ENCODE measurements at places on chromosomes 13 and 19.
A peak's percentile ranks its signal among the peaks of the same experiment; 100 is the strongest.

DNA sequence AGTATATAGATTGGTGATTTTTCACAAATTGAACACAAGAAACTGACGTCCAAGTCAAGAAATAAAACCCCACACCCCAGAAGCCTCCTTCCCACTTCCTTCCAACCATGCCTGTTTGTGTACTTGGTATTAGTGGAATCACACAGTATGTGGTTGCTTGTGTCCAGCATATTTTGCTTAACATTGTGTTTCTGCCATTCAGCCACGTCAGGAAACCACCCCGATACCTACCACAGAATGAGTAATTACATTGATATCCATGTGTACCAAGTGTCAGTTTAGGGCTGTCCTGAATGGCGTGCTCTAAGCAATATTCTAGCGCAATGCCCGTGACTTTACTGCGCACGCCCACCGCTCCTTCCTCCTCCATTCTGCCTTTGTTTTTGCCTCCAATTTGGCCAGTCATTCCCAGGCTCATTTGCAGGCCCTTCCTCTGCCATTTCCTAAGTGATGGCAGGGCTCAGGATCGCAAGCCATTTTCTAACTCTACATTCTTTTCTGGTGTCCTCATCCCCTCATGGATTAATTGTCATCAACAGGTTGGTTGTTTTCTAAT, 25.9 kb upstream of the MPHOSPH8 start:
- DNase-seq = no peak
- peaks cover 9% of the 10 kb centered on the region for H3K27me3 ChIP-seq
- peaks cover 2% of the 10 kb centered on the region for H3K36me3 ChIP-seq
- H3K4me3 ChIP-seq = no peak overlapping the region
- no peaks in the 10 kb centered on the region for H3K4me1 ChIP-seq
- no peak overlapping the region for H3K27ac ChIP-seq

DNA sequence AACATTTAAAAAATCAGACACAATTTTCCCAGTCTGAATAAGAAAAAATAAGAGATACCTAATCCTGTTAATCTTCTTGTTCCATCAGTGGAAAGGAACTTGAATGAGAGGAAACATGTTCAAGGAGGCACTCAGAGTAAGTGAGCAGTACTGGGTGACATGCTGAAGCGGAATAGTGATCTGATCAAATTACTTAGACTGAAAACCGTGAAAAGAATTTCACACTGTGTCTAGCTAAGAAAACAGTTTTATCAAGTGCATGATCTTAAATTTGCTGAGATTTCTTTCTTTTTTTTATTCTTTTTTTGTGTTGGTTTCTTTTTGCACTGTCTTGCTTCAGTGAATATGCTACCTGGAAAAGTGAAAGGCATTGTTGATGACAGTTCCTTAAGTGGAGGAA, 249.5 kb upstream of the SLC10A2 start:
- no peak overlapping the region for H3K4me3 ChIP-seq
- no peak overlapping the region for H3K27ac ChIP-seq
- no peaks in the 10 kb centered on the region for H3K36me3 ChIP-seq
- no peak for DNase-seq
- no peaks in the 10 kb centered on the region for H3K27me3 ChIP-seq
- no peaks in the 10 kb centered on the region for H3K4me1 ChIP-seq

DNA sequence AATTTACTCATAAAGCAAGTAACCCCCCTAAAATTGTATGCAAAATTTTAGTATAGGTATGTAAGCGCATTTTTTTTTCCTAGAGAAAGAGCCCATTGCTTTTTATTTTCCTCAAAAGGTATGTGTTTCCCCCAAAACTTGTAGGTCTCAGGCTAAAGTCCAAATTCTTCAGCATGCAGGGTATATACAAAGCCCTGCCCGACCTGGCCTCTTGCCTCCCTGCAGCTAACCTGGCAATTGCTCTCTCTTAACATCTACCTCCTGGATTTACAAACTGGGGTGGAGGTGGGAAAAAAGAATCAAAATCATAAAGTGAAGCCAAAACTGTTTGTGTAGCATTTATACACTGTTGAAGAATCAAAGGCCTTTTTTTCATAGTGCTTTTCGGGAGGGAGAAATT, 107.8 kb downstream of the KCNRG start:
- peak overlapping the region; percentile 97 for H3K27ac ChIP-seq
- no peak for DNase-seq
- peaks cover 33% of the 10 kb centered on the region for H3K4me1 ChIP-seq
- peaks cover 7% of the 10 kb centered on the region for H3K36me3 ChIP-seq

- peaks cover 19% of the 10 kb centered on the region for H3K4me1 ChIP-seq
- no peak overlapping the region for H3K27ac ChIP-seq
- H3K36me3 ChIP-seq = peaks cover 10% of the 10 kb centered on the region
- H3K27me3 ChIP-seq = no peaks in the 10 kb centered on the region
These were observed 35.8 kb upstream of the TM9SF2 start for GRCh38 chr13:99465454-99465853.

DNA sequence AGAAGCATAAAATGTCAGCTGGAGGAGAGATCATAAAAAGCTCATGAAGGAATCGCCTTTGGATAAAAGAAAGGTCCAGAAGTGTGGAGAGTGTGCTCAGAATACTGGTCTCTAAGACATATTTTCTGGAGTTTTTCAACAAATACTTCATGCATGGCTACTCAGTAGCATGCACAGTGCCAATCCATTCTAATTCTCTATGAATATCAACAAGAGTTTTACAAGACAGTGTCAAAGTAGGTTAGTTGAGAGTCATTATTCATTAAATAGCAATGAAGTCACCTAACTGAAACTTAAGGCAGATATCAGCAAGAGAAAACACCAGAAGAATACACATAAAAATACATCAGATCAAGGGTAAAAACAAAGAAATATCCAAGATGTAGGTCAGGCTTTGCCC, 1243.2 kb upstream of the SLC10A2 start:
- H3K36me3 ChIP-seq = no peaks in the 10 kb centered on the region
- no peaks in the 10 kb centered on the region for H3K27me3 ChIP-seq
- no peak overlapping the region for H3K4me3 ChIP-seq
- DNase-seq = no peak

DNA sequence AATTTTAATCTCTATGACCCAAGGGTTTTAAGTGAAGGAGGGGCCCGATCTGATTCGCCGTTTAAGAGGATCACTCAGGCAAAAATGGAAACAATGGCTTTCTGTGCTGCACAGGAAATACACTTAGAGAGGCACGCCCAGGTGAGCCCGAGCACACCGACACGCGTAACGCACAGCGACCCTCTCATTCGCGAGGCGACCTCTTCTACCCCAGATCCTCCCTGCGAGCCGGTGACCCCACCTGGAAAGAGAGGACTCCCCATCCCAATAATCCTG, 216 bp downstream of the SH2D3A start:
- H3K36me3 ChIP-seq = no peaks in the 10 kb centered on the region
- H3K4me3 ChIP-seq = peak overlapping the region; percentile 84
- H3K27me3 ChIP-seq = no peaks in the 10 kb centered on the region

GRCh38 chr19:16476401-16476800, 4.6 kb upstream of the EPS15L1 start:
- no peak for DNase-seq
- no peaks in the 10 kb centered on the region for H3K27me3 ChIP-seq
- H3K4me1 ChIP-seq = no peaks in the 10 kb centered on the region

- H3K27ac ChIP-seq = no peak overlapping the region
- no peak for DNase-seq
- H3K27me3 ChIP-seq = no peaks in the 10 kb centered on the region
These were observed 5.3 kb upstream of the GSK3A start for GRCh38 chr19:42247640-42248199.

GRCh38 chr19:9309974-9310446, 372 bp upstream of the ZNF699 start:
- no peak for DNase-seq
- H3K27ac ChIP-seq = peak overlapping the region; percentile 96
- H3K4me3 ChIP-seq = peak overlapping the region; percentile 93
- H3K27me3 ChIP-seq = no peaks in the 10 kb centered on the region

- H3K27me3 ChIP-seq = no peaks in the 10 kb centered on the region
- peak overlapping the region; percentile 14 for H3K4me3 ChIP-seq
- peaks cover 20% of the 10 kb centered on the region for H3K36me3 ChIP-seq
- H3K4me1 ChIP-seq = peaks cover 5% of the 10 kb centered on the region
These were observed 11.1 kb downstream of the ZNF417 start for GRCh38 chr19:57905258-57905657.

GRCh38 chr13:110531671-110532083, 29.8 kb downstream of the RAB20 start:
- H3K4me1 ChIP-seq = peaks cover 3% of the 10 kb centered on the region
- no peak overlapping the region for H3K27ac ChIP-seq
- H3K36me3 ChIP-seq = no peaks in the 10 kb centered on the region
- no peaks in the 10 kb centered on the region for H3K27me3 ChIP-seq
- no peak for DNase-seq
- no peak overlapping the region for H3K4me3 ChIP-seq

GRCh38 chr19:4519521-4520277, 1.4 kb upstream of the PLIN4 start:
- peaks cover 16% of the 10 kb centered on the region for H3K27me3 ChIP-seq
- H3K27ac ChIP-seq = no peak overlapping the region
- DNase-seq = no peak
- H3K4me3 ChIP-seq = no peak overlapping the region

Measured in memory B cell (primary cell).